ENCODE measurements at places on chromosomes 5 and 9. TPM values are rescaled to one million over a fixed set of nuclear protein-coding genes. Genes with fewer than 3 reads are reported as not detected.
A peak's percentile ranks its signal among the peaks of the same experiment; 100 is the strongest.

GRCh38 chr5:22531986-22532385, 321.2 kb downstream of the CDH12 start:
- no peak overlapping the region for H3K27ac ChIP-seq
- H3K36me3 ChIP-seq: no peaks in the 10 kb centered on the region
- DNase-seq: no peak
- H3K4me1 ChIP-seq: no peaks in the 10 kb centered on the region

DNA sequence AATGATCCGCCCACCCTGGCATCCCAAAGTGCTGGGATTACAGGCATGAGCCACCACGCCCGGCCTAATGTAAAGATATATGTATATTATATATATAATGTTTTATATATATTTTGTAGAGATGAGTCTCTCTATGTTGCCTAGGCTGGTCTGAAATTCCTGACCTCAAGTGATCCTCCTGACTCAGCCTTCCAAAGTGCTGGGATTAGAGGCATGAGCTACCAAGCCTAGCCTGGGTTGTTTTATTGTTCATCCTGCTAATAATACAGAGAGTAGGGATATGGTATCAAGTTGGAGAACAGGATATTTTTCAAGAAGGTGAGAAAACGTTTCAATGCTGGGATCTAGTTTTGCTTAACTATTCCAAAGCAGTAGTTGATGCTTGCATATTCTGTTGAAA, 2.9 kb downstream of the SEC24A start:
- peak; percentile 12 for DNase-seq
- H3K4me3 ChIP-seq: no peak overlapping the region
- no peaks in the 10 kb centered on the region for H3K27me3 ChIP-seq
- H3K4me1 ChIP-seq: no peaks in the 10 kb centered on the region

- H3K27ac ChIP-seq: no peak overlapping the region
- DNase-seq: peak; percentile 63
- no peaks in the 10 kb centered on the region for H3K36me3 ChIP-seq
- no peaks in the 10 kb centered on the region for H3K4me1 ChIP-seq
- peaks cover 90% of the 10 kb centered on the region for H3K27me3 ChIP-seq
These were observed 11.1 kb downstream of the CNTFR start for GRCh38 chr9:34578241-34579103.

- DNase-seq: no peak
- H3K27ac ChIP-seq: no peak overlapping the region
- no peaks in the 10 kb centered on the region for H3K27me3 ChIP-seq
- H3K4me3 ChIP-seq: no peak overlapping the region
- peaks cover 3% of the 10 kb centered on the region for H3K36me3 ChIP-seq
These were observed 73.7 kb downstream of the VPS13A start for GRCh38 chr9:77251050-77251449.

GRCh38 chr9:32502464-32502863, 23.5 kb downstream of the RIGI start:
- H3K4me1 ChIP-seq: no peaks in the 10 kb centered on the region
- H3K4me3 ChIP-seq: no peak overlapping the region
- no peaks in the 10 kb centered on the region for H3K27me3 ChIP-seq
- peaks cover 7% of the 10 kb centered on the region for H3K36me3 ChIP-seq
- no peak overlapping the region for H3K27ac ChIP-seq

- H3K4me1 ChIP-seq: no peaks in the 10 kb centered on the region
- peaks cover 15% of the 10 kb centered on the region for H3K27me3 ChIP-seq
- no peak overlapping the region for H3K27ac ChIP-seq
- no peak for DNase-seq
- H3K4me3 ChIP-seq: no peak overlapping the region
- no peaks in the 10 kb centered on the region for H3K36me3 ChIP-seq
These were observed 123.5 kb upstream of the EGFLAM start for GRCh38 chr5:38134810-38135209.

DNA sequence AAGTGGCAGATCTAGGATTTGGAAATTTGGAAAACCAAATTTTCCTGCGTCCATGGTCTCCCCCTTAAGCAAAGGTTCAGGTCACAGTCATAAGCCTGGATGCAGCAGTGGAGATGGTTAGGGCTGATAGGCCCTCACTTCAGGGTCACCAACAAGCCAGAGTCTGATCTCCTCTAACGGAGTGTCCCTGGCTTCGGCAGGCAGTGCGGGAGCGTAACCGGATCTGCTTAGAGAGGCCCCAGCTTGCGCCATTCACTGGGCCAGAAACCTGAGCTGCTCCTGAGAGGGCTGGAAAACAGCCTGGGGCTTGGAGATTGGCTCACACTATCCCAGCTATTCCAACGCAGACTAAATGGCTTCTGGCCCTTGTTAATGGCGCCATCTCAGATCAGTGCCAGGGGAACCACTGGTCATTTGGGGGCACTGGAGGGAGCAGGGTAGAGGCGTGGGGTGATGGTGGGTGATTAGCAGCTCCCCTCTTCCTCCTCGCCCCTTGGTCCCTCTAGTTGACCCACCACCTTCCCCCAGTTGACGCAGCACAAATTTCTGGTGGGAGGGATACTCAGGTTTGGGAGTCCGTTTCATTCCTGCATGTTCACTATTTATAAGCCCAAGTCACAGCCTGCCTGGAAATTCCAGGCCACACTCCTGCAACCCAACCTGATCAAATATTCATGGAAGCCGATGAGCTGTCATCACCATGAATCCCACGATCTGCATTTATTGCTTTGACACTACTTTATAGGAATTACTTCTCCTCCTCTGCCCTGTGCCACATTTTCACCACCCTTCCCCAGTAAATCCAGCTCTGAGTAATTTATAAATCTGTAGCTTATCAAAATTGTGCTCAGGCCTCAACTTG, 134.6 kb upstream of the CPEB4 start:
- H3K4me3 ChIP-seq: no peak overlapping the region
- peak; percentile 72 for DNase-seq
- H3K27ac ChIP-seq: peak overlapping the region; percentile 84
- H3K27me3 ChIP-seq: peaks cover 2% of the 10 kb centered on the region
- peaks cover 3% of the 10 kb centered on the region for H3K4me1 ChIP-seq

GRCh38 chr5:33852837-33853236, 39.0 kb downstream of the ADAMTS12 start:
- H3K4me3 ChIP-seq: no peak overlapping the region
- H3K27me3 ChIP-seq: no peaks in the 10 kb centered on the region
- no peaks in the 10 kb centered on the region for H3K36me3 ChIP-seq
- no peak for DNase-seq
- H3K27ac ChIP-seq: no peak overlapping the region

DNA sequence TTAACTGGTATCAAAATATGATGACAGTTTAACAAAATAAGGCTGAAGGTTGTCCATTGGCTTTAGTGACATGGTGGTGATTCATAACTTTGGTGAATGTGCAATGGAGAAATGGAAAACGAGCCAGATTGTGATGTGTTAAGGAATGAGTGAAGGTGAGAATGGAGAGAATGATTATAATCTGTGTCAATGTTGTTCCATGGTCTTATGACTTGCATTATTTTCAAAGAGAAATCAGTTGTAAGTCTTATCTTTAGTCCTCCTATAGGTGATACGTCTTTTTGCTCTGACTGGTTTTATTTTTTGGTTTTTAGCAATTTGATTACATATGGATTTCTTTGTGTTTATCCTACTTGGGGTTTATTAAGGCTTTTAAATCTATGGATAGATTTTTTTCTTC, 12.7 kb downstream of the OR1L6 start:
- no peak overlapping the region for H3K27ac ChIP-seq
- H3K27me3 ChIP-seq: peaks cover 1% of the 10 kb centered on the region
- no peak for DNase-seq
- H3K4me1 ChIP-seq: no peaks in the 10 kb centered on the region
- no peak overlapping the region for H3K4me3 ChIP-seq
- no peaks in the 10 kb centered on the region for H3K36me3 ChIP-seq

DNA sequence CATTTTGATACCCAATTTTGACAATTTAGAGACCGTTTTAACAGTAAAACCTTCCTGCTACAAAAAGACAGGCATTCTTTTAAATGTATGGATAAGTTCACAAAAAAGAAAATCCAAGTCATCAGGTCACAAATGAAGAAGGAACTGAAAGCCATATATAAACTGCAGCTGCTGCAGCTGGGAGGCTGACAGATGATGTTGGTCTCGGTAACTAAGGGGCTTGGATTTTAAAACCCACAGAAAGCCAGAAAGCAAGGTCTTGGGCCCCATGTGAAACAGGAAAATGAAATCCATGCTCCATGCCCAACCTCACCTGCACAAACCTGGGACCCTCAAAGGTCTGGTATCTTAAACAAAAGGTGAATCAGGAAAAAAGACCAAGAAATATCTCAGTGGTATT, 15.7 kb upstream of the C5orf34 start:
- no peak overlapping the region for H3K27ac ChIP-seq
- no peak for DNase-seq
- no peak overlapping the region for H3K4me3 ChIP-seq

The PCDHGA6 gene
- 4.2 TPM for total RNA-seq

Measured in IMR-90 (cell line).